ENCODE measurements at places on chromosomes 4 and X.

- no peak for DNase-seq
These were observed 27.0 kb downstream of the GYG2 start for GRCh38 chrX:2855761-2856160.

- no peak for DNase-seq
These were observed 206.2 kb downstream of the CRLF2 start for GRCh38 chrX:1006156-1006730.

DNA sequence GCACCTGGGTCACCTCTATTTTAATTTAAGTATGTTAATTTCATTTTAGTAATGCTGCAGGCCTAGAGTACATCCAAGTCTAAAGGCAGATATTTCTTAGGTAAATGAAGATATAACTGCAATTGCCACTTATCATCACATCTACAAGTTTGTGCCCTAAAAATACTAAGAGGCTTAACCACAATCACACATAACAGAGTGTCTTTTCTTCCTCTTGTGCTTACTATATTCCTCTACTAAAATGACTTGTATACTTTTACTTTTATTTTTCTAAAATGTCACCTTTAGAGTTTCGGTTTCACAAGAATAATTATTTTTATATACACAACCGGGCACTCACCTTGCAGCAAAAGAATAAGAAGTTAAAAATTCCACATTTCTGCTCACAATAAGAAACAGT is 77.9 kb downstream of the EFHC2 start:
- DNase-seq = no peak

DNA sequence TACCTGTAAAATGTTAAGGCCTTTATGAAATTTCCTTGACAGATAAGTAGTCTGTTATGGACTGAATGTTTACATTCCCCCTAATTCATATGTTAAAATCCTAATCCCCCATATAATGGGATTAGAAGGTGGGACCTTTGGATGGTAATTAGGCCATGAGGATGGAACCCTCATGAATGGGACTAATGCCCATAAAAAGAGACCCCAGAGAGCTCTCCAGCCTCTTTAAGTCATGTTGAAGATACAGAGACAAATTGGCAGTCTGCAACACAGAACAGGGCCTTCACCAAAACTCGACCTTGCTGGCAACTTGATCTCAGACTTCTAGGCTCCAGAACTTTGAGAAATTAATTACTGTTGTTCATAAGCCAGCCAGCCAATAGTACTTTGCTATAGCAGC is 1344.5 kb upstream of the PCDH7 start:
- DNase-seq = no peak
